ENCODE measurements at places on chromosomes 6 and 20.

DNA sequence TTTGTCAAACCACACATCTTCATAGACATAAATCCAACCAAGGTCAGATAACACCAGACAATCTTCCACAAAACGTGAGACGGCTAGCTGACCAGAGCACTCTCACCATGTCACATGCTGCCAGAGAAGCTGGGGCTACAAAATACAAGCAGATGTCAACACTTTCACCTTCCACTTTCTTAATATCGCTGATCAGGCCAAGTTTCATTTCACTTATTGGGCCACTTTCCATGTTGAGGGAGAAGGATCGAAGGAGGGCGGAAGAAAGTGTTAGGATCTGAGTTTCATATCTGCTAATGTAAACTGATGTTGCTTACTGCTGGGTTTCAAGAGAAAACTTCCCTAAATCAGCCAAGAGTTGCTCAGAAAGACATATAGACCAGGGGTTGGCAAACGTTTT is 177.0 kb upstream of the PRDM1 start:
- no peak for DNase-seq

GRCh38 chr6:158764183-158764849 is 54.9 kb downstream of the EZR start:
- peak; percentile 29 for DNase-seq

- peak; percentile 53 for DNase-seq
Measured at GRCh38 chr20:3222635-3223600, 13.6 kb downstream of the ITPA start.

GRCh38 chr6:112851146-112851545 is 504.0 kb downstream of the RFPL4B start:
- no peak for DNase-seq

DNA sequence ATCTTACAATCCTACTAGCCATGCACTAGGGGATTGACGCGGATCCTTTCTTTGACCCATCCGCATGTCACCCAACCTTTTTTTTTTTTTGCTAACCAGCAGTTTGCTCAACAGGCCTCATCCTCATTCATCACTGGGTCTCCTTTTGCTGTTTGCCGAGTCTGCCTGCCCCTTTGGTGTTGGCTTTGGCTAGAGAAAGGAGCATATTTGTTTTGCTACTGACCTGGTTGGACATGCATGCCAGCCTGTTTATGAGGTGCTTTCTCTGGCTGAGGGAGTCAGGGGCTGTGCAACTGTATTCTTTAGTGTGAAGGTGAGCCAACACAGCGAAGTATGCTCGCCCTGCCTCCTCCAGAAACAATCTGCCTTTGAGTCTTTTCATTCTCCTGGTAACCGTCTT is 40.2 kb downstream of the E2F3 start:
- DNase-seq: no peak
